ENCODE measurements at places on chromosomes 7 and 10.

DNA sequence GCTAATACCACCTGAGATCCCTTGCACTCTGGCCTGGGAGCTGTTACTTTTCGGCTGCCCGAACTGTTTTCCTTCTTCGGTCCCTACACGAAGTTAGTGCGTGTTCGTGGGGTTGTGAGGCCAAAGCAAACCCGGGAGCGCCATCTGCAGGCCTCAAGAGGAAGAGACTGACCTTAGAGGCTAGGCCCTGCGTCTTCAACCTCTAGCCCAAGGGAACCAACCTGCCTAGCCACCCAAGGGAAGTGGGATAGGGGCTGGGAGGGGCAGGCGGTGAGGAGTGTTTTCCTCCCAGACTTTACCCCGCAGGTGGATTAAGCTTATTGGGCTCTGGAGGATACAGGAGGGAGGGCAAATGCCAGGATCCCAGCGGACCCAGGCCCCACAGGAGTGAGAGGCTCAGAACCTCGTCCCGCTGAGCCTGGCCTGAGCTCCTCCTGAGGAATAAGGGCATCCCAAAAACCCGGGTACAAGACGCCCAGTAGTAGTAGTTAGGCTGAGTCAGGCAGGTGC is 1.7 kb upstream of the PAX2 start:
- DNase-seq: no peak

DNA sequence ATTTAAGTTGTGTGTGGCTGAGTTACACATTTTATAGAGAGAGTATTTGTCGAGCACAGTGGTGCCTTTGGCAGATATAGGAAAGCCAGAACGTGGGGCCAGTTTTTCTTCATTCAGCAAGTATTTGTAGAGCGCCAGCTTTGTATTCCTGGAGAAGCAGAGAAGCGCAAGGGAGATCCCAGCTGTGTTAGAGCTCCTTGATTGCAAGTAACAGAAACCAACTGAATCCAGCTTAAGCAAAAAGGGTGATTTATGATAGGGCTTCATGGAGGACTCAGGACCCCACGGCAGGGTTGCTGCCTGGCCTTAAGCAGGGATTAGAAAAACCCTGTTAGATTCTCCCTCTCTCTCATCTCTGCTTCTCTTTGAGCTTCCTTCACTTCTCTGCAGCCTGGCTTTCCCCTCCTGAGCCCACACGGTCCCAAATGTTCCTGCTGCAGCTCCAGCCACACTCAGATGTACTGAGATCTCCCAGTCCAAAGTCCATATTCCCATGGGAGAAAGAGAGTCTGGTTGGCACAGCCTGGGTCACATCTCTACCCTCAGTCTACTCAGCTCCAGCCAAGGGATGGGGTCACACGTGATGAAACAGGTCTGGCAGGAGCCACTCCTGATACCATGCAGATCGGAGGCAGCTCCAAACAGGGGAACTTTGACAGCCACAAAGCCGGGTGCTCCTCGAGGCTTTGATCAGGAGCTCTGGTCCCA is 16.7 kb downstream of the UBTD1 start:
- DNase-seq: no peak

- no peak for DNase-seq
These were observed 124.2 kb upstream of the SEM1 start for GRCh38 chr7:96833676-96834453.

- DNase-seq: no peak
These were observed 823.1 kb downstream of the CCSER2 start for GRCh38 chr10:85151506-85151905.

DNA sequence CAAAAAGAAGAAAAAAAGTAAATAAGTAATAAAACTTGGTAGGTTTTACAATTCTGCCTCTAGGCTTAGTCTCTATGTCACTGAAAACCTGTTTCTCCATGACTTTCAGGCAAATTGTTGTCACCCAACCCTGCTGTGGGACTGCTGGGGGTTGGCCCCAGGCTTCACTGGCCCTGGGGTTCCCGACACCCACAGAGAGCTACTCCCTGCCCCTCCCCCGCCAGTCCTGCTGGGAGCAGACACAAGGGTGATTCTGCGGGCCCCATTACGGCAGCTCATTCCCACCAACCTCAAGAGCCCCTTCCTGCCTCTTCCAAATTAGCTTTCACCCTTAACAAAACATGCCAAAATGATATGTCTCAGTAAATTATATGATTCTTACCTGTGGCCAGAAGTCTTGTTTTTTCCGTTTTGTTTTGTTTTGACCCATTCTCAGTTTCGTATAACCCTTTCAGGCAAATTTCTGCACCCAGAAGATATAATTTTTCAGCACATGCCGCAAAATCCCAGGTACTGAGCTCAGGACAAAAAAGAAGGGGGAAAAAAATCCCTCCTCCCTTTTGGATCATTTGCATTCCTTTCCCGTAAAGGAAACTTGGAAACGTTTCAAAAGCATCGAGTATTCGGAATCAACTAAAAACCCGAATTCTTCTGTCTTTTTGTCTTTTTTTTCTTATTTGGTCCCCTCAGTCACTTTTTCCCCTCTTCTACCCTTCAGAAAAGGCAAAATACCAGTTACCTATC is 27.8 kb downstream of the CHST15 start:
- DNase-seq: no peak

- DNase-seq: no peak
These were observed 315.1 kb downstream of the TNS3 start for GRCh38 chr7:47266799-47267198.

GRCh38 chr7:2157473-2158279 is 75.1 kb downstream of the MAD1L1 start:
- no peak for DNase-seq

- DNase-seq: no peak
These were observed 8.5 kb downstream of the TPST1 start for GRCh38 chr7:66213637-66214036.
